ENCODE measurements at places on chromosomes 16 and 17.

GRCh38 chr17:57577751-57578607 lies 167.1 kb downstream of the CCDC182 start:
- DNase-seq = peak; percentile 32

GRCh38 chr17:15263680-15264079 lies 1.4 kb downstream of the PMP22 start:
- DNase-seq = no peak

DNA sequence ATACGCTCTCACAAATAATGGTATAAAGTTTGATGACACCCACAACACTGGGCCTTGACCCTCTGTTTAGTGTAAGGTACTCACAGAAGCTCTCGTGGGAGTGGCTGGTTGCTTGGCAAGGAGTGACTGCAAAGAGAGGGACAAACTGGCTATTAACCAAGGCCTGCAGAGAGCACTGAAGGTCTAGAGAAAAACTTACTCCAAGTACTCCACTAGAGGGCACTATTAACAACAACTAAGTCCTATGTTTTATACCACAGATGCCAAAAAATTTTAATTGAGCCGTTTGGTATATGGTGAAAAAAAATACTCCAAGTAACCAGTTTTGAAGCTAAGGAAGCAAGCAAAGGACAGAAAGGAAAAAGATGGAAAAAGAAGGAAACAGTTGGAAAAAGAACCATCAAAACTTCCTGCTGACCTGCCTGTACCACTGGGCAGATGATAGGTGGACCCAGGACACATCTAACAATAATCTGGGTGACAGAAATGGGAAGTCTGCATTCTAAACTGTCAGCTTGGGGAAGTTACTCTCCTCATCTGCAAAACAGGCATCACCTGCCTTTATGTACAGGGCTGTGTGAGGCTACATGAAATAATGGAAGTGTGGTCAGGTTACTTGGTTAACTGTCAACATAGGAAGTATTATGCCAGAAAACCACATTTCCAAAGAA lies 23.2 kb downstream of the DYNC1LI2 start:
- DNase-seq = no peak

DNA sequence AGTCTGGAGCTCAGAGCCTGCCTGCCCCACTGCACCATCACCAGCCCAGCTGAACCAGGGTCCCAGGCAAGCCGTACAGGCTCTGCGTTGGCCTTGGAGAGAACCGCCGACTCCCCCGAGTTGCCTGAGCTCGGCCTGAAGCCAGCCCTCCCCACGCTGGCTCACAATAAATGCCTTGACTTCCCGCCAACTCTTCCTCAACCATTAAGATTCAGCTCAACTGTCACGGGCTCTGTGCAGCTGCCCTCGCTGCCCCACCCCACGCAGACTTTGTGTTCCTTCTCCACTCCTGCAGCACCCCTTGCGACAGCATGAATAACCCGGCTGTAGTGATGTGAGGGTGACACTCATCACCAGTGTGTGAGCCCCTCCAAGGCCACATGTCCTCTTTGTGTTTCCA lies 4.8 kb upstream of the QPRT start:
- DNase-seq = no peak

- DNase-seq = no peak
Measured at GRCh38 chr17:64687961-64688360, 25.9 kb upstream of the SMURF2 start.

- DNase-seq = no peak
Measured at GRCh38 chr17:68870976-68871375, 84.2 kb downstream of the ABCA8 start.

DNA sequence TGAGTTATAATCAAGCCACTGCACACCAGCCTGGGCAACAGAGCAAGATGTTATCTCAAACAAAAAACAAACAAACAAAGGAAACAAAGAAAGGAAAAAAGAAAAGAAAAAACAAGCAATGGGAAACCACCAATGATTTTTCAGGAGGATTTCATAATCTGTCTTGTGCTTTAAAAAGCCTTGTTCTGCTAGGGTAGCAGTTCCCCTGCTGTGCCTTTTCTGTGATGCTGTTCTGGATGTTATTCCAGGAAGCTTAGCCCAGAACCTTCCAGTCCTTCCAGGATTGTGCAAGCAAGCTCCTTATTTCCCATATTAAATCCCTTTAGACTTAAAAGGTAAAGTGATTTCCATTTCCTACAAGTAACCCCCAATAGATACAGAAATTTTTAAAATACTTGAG lies 171.1 kb downstream of the ABCC12 start:
- no peak for DNase-seq

GRCh38 chr16:48622456-48623303 lies 12.7 kb upstream of the N4BP1 start:
- no peak for DNase-seq

DNA sequence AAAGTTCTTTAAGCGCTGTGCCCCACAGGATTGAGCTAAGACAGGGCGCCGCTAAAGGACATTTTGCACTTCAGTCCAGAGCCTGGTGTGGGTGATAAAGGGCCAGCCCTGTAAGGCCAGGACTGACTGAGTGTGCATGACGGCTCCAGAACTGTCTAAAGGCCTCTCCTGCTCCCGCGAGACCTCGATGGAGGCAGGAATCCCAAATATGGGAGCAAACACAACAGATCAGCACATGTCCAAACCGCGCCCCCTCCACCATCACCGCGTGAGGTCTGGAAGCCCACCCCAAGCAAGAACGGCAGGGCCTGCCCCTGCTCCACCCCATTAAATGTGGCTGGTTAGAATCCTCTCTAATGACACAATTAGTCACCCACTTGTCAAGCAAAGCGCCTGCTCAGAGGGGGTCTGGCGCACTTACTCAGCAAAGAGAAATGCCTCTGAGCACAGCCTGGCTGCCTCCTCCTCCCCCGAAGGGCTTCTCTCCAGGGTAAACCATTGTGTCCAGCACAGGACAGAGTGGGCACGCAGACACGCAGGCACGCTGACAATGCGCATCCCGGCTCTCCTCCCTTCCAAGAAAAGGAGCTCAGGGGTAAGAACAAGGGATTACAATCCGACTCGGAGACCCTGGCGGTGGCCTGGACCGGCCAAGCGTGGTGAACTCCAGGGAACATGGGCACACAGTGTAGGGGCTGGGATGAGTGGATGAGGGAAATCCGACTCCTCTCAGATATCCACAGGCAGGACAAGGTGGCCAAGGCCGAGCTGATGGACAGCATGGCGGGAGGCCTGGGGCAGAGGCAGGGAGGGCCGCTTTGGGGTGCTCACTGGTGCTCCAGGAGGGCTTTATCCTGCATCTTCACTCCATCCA lies 1.5 kb downstream of the MXRA7 start:
- DNase-seq = peak; percentile 75

- no peak for DNase-seq
Measured at GRCh38 chr16:398561-399339, 1.8 kb downstream of the NME4 start.

DNA sequence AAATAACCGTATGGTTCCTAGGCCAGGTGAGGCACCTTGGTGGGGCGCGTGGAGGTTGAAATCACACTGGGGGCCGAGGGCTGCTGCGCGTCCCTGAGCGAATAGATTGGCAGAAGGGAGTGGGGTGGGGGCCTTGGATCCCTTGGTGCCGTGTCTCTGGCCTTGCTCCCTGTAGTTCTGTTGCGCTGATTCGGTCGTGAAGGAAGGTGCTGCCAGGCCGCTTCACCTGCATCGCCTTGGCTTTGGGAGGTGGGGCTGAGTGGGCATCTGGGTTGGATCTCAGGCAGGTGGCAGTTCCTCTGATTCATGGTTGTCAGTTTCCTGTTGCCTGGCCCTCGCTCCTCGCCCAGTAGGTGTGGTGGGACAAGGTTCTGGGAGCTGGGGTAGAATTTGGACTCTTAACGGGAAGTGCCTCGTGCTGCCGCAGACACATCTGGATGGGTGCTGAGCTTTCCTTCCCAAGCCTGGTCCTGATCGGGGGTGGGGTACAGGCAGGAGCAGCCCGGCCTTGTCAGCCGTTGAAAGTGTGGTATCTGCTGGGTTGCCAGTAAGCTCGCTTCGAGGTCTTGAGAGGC lies 30.1 kb downstream of the PGS1 start:
- DNase-seq = no peak
